ENCODE measurements at places on chromosomes 11 and 22. TPM values are rescaled to one million over a fixed set of nuclear protein-coding genes. Genes with fewer than 3 reads are reported as not detected.

DNA sequence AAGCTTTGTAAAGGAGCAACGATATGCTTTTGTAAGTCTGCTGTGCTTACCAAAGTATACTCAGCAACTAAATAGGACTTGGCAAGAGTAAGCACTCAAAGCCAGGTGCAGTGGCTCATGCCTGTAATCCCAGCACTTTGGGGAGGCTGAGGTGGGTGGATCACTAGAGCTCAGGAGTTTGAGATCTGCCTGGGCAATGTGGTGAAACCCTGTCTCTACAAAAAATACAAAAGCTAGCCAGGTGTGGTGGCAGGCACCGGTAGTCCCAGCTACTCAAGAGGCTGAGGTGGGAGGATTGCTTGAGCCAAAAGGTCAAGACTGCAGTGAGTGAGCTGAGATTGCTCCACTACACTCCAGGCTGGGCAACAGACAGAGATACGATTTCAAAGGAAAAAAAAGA, 67.5 kb downstream of the PAK1 start:
- DNase-seq: no peak

DNA sequence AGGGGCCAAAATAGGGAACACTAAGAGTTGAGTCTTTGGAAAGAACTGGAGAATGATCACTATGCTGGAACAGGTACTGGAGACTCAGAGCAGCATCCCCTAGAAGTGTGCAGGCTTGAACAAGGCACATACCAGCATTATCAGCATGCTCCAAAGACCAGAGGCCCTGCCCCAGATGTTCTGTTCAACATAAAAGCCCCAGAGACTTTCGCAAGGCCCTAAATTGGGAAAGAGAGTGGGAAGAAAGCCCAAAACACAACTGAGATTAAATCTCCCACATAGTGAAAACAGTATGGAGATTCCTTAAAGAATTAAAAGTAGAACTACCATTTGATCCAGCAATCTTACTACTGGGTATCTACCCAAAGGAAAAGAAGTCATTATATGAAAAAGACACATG, 9.4 kb downstream of the CNGA4 start:
- DNase-seq: no peak

DNA sequence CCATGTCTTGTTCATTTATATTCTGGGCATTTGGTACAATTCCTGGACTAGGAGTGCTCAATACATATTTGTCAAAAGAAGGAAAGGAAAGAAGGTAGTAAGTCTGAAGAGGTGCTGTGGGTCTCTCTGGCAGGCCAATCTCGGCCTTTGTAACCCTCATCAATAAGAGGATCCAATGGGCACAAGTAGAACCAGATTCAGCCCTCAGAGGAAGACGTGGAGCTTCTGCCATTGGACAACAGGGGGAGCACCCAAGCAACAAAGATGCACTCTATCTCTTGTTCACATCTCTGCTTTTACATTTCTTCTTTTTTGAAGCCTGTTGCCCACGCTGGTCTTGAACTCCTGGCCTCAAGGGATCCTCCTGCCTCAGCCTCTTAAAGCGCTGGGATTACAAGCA, 2.2 kb upstream of the VPS11 start:
- peak; percentile 55 for DNase-seq

GRCh38 chr22:48781391-48781790, 1046.3 kb downstream of the BRD1 start:
- DNase-seq: no peak

The OR8H3 gene
- total RNA-seq: not detected

The FLRT1 gene
- total RNA-seq: 0.19 TPM

DNA sequence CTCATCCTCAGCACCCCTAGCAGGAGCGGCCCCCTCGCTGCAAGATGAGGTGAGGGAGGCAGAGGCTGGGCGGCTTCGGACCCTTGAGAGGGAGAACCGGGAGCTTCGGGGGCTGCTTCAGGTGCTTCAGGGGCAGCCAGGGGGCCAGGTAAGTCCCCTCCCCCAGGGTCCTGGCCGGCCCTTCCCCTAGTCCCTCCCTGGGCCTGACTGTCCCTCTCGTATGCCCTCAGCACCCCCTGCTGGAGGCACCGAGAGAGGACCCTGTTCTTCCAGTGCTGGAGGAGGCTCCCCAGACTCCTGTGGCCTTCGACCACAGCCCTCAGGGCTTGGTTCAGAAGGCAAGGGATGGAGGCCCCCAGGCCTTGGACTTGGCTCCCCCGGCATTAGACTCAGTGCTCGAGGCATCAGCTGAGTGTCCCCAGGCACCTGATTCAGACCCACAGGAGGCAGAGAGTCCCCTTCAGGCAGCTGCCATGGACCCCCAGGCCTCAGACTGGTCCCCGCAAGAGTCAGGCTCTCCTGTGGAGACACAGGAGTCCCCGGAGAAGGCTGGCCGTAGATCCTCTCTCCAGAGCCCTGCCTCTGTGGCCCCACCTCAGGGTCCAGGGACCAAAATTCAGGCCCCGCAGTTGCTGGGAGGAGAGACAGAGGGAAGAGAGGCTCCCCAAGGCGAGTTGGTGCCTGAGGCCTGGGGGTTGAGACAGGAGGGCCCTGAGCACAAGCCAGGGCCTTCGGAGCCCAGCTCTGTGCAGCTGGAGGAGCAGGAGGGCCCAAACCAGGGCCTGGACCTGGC, 4.0 kb downstream of the CCDC88B start:
- no peak for DNase-seq

- no peak for DNase-seq
Observed at GRCh38 chr22:44665115-44665514, 36.9 kb upstream of the PRR5 start.

All from activated T-cell treated with anti-CD3 and anti-CD28 coated beads, Interleukin-2, amount 50 U/mL, for 72 hours (primary cell).